NCI-H1105 treated with DMSO at 0.1 percent for 48 hours (cell line): ENCODE measurements at places on chromosomes 4 and X.
A peak's percentile ranks its signal among the peaks of the same experiment; 100 is the strongest.

DNA sequence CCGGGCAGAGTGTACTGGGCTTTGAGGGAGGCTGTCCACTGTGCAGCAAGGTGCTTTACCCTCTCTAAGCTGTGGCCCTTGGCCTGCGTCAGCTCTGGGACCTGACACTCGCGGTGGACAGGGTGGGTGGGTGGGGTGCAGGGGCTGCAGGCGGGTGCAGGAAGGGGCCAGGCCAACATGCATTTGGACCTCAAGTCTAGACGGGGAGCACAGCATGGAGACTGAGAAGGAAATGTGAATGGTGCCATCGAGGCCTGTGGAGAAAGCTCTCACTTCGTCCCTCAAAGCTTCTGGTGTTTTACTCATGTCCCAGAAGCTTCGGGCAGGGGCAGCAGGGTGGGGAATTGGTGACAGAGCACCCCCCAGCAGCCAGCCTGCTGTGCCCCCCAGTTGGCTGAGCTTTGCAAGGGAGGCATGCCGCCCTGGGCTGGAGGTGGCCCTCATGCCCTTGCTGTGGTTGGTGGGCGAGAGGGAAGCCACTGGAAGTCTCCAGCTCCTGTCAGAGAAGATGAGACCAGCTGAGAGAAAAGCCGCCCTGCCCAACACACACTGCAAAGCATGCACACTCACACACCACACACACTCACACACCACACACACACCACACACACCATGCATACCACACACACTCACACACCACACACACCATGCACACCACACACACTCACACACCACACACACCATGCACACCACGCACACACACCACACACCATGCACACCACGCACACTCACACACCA, 12.3 kb downstream of the PNMA6E start:
- no peak for DNase-seq

GRCh38 chr4:152394791-152395190, 141.1 kb downstream of the FBXW7 start:
- no peak for DNase-seq

GRCh38 chr4:52172166-52172565, 121.1 kb downstream of the SPATA18 start:
- no peak for DNase-seq

DNA sequence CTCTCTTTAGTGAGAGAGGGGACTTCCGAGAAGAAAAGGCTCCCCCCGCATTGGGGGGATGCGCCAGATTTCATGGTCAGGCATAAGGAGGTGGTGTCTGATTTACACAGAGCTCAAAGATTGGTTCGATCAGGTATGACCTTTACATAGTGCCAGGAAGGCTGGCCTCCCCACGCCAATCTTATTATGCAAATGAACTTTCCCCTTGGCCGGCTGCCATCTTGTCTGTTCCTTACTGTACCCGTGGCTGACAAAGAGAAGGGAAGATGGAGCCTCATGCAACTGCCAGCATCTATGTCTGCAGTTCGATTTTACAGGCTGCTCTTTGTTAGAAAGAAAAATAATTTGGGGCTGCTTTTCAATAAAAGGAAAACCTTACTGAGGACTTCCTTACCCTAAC, 197.2 kb downstream of the GPM6A start:
- peak; percentile 19 for DNase-seq

- DNase-seq, result no peak
Measured at GRCh38 chr4:71609167-71609566, 174.7 kb downstream of the GC start.

GRCh38 chrX:118468122-118468521, 27.5 kb upstream of the DOCK11 start:
- no peak for DNase-seq

DNA sequence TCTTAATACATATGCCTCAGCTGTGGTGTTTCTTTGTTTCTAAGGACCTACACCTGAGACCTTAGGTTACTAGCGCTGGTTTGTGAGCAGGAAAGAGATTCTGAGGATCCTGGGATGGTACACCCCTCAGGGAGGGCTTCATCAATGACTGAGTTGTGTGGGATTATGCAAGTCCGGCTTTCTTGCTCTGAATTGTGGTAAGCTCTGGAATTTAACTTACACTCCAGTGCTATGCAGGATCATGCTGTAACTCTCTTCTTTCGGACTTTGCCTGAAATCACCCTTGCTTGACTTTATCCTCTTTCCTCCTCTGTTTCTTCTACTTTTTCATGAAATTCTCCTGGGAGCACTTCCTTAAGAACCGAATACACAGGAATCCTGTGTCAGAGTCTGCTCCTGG, 431.5 kb upstream of the BOD1L1 start:
- no peak for DNase-seq

DNA sequence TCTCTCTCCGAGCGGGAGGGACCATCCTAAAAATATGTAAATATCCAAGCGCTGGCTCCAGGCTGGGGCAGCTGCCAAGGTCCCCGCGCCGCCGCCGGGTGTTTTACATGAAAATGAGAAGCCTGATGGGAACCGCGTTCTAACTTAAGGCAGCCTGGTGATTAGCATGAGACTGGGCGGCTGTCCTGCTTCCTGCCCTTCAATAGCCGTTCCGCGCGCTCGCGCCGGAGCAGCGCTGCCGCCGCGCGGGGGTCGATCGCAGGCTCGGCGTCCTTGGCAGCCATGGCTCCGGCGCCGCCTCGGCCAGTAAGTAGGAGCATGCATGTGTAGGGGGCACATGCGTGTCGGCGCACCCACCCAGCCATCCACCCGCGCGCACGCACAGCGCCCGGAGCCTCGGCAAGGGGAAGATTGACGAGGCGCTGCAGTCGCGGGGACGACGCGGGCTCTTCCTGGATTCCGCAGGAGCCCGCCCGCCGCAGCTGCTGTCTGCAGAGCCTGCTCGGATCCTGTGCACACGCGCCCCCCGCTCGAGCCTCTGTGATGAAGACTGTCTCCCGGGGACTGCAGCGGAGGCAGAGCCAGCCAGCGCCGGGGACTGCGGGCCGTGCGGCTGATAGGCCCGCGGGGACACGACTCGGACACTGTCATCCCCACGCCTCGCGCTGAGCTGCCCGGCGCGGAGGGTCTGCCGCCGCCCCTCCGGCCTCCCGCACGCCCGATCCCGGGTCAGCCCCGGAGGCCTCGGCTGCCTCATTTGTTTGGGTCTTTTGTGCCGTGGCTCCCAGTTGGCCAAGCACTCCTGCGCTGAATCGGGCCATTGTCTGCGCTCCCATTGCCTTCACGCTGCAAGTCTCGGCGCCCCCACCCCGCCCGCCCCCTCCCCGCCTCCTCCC, 734 bp downstream of the STOX2 start:
- DNase-seq, result peak; percentile 32

DNA sequence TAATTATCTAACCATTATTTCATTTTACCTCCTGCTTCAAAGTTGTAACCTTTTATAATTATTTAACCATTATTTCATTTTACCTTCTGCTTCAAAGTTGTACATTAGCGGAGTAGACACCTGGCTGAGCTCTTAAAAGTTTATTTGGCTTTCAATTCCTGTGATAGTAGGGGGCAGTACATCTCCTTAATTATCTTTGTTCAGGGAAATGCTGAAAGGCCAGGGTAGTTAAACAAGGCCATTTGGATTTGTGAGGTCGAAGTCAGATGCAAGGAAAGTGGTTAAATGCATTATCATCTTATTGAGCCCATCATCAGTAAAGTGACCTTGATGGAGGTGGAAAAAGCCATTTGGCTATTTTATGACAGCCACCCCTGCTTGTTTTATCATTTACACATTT, 210.6 kb downstream of the TENM3 start:
- peak; percentile 88 for DNase-seq

- no peak for DNase-seq
Measured at GRCh38 chr4:8754634-8755589, 116.7 kb downstream of the HMX1 start.

DNA sequence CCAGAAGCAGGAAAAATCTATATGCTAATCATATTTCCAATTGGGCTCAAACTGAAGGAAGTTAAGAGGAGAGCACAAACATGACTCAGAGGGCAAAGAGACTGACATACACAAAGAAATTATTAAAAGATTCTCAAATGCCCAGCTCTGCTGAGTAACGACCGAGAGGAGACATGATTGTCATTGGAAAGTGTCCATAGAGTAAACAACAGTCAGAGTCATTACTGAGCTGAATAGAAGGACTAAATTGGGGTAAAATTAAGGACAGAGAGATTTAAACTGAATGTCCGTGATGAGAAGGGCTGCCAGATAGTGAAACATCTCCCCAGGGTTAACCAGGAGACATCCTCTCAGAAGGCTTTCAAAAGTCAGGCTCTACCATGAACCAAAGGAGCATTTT, 111.2 kb upstream of the GALNT7 start:
- peak; percentile 60 for DNase-seq

DNA sequence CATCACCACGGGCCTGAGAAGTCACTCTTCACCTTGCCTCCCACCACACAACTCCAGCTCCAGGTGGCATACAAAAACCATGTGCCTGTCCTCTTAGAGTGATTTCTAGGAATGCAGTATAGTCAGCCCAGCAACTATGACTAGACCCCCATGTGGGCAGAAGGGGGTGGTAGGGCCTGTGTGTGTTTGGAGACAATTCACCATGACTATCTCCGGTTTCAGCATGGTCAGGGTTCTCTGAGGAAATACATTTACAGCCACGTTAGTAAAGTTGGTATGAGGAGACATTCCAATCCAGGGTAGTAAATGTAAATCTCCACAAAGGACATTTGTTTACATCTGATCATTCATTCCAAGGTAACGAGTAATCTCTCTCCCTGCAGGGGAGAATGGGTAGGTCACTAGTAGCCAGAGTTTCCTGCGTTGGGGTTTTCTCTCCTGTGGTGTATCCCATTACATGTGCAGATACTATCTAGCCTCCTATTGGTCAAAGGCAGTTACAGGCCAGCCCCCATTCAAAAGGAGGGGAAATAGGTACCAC, 4.2 kb upstream of the MTMR1 start:
- DNase-seq, result no peak

GRCh38 chr4:99754756-99755155, 61.9 kb upstream of the DAPP1 start:
- DNase-seq, result no peak

DNA sequence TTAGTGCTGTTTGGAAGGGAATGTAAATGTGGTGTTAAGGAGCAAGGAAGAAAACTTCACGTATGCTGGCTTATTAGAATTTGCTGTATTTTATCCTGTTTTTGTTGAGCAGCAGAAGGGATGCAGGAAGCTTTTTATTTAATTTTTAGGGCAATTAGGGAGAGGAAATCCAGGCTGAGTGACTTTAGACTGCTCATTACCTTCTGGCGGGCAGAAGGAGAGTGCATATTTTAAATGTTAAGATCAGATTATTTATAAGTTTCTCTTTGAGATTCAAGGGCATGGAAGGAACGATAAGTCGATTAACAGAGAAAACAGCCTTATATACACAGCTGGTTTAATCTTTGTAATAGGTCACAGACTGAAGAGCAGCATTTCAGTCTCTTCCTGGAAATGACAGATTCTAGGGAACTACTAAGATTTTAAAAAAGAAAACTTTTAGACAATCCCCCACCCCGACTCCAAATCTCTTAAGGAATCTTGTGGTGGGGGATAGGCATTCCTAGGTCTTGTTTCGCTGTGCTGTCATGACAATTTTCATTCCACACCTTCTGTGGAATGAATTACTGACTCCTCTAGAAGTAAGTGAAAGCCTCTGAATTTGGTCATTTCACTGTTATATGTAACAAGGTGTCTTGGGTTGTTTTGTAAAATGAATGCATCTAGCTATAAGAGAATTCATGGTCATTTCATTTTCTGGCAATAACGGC, 402.5 kb downstream of the RAPGEF2 start:
- DNase-seq, result no peak

DNA sequence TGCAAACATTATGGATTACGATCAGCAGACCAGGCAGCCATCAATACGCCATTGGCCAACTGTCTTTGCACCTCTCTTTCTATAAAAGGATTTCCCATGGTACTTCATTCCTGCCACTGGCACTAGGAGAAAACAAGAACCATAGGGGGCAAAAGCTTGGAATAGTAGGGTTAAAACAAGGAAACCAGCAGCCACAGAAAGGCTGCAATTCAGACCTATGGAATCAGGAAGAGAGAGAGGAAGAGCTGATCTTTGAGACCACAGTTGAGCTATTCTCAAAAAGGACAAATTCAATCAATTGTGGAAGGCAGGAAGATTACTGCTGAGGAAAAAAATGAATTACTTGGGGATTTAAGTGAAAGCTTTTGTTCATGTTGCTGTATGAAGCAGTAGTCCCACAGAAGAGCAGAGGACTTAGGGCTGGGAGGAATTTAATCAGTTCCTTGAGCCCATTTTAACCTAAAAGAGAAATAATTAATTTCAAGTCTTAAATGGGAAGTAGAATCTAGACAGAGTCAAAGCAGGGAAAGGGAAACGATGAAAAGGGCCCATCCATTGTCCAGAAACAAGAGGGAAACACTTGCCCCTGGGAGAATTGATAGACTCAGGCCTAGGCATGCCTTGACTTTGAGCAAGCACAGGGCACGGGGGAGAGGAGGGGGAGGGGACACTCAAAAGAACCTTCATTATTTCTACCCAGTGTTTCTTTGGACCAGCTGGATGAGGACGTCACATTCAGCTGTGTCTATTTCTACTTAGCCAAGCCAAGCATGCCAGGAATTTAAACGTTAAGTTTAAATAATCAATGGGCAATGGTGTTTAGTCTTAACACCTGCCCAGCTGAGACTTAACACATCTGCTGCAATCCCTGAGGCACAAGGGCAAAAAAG, 50.7 kb downstream of the SCD5 start:
- peak; percentile 68 for DNase-seq

- DNase-seq, result no peak
Measured at GRCh38 chr4:3017504-3017903, 54.1 kb downstream of the GRK4 start.

GRCh38 chrX:22351966-22352365, 79.3 kb downstream of the CBLL2 start:
- no peak for DNase-seq

GRCh38 chrX:46311581-46312120, 233.6 kb downstream of the ZNF674 start:
- no peak for DNase-seq

DNA sequence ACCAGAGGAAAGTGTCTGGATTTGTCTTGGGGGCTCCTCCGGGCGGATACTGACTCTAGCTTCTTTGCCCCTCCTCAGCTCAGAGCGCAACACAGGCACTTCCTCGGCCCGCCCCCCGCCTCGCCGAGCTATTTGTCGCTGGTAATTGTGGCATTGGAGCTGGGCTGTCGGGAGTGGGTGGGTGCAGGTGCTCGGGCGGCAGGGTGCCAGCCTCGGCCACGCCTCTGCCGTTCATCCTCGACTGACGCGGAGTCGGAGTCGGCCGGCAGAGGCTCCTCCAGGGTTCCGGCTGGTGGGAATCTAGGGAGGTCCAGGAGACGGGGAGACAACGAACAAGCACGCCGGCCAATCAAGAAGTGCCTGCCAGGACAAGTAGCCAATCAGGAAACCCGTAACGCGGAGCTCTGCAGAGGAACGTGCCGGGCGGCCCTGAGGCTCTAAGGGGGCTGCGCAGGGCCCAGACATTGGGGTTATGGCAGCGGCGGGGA, 3.9 kb upstream of the SYN1 start:
- DNase-seq, result peak; percentile 82

DNA sequence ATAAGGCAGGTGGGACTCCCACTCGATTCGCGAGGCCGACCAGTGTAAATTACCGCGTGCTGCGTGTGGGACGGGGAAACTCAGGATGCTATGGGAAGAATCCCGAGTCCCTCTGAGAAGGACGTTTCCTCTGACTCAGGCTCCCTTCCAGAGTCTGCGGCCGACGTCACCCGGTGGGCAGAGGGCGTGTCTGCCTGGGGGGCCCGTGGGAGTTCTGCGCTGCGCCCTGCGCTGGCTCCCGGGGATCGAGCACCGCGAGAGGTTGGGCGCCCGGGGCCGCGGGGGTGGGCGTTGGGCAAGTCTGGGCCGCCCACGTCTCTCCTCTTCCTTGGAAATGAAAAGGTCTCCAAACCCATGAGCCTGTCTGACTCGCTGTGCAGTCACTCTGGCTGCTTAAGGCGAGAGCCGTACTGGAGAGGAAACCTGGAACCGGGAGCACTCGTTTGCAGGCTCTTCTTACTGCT, 568 bp downstream of the NIPAL1 start:
- DNase-seq, result peak; percentile 30
